Dermis blood vessel endothelial cell (primary cell): ENCODE measurements at places on chromosomes 11 and 22.

- peak; percentile 87 for DNase-seq
These were observed 24.0 kb upstream of the SMIM38 start for GRCh38 chr11:69131644-69132300.

DNA sequence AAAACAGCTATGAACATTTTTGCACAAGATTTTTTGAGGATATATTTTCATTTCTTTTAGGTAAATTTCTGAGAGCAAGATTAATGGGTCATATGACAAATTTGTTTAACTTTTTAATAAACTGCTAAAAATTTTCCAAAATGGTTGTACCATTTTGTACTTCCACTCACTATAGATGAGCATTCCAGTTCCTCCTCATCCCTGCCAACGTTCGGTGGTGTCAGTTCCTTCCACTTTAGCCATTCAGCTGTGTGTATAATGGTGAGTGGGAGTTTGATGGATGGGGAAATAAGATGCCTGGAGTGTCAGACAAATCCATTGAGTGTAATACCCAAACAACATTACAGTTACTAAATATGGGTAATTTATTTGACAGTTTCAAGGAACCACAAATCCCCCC lies 49.7 kb downstream of the MIAT start:
- no peak for DNase-seq

- no peak for DNase-seq
These were observed 50.1 kb downstream of the DNHD1 start for GRCh38 chr11:6547177-6547576.

DNA sequence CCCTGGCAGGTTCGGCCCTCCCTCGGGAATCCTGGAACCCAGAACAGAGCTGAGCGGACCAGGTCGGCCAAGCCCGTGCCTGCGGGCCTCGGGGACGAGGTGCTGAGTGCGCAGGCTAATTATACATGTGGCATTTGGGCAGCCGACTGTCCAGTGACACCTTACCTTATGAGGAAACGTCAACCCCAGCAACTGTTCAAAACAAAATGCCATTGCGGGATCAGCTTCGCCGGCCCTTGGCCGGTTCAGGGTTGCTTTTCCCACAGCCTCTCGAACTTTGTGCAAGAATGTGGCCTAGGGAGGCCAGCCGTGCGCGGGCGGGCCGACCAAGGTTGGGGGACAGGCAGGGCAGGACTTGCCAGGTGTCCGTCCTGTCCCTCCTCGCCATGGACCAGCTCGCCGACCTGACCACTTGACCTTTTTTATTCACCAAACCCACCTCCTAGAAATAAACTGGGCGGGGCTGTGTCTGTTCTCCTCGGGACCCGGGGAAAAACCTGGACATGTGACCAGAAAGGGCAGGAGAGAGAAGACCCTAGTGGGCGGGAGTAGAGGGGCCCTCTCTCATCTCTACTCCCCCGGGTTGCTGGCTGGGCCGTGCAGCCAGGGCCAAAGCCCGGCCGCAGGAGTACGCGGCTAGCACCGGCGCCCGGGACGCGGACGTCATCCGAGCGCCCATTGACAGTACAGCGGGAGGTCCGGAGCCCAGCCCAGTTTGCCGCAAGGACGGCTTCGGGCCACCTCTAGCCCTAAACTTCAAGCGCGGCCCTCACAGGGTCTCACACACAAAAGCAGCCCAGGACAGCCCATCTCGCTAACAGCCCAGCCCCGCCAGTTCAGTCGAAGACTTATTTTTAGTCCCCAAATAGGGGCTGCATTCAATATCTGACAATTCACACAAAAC lies 134.3 kb upstream of the C11orf58 start:
- DNase-seq = peak; percentile 5

DNA sequence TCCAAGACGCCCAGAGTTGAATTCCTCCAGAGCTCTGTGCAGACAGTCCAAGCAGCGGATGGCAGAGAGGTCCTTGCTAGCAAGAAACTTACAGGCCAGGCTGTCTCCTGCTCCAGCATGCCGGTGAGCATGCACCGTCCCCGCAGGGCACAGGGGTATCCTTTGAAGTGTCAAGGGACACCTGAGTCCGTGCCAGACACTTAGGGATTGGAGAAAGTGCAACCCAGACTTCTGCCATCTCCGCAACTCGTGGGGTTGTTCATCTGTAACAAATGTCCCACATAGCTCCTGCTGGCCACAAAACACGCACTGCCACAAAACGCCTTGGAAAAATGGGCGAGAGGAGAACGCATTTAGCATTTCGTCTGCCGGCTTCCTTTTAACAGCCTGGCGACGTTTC lies 13.3 kb downstream of the TSPO start:
- DNase-seq = peak; percentile 26

GRCh38 chr11:66221726-66222236 lies 46.7 kb upstream of the RAB1B start:
- DNase-seq = no peak

- DNase-seq = peak; percentile 85
These were observed 192.5 kb downstream of the DDX10 start for GRCh38 chr11:108857382-108857781.

DNA sequence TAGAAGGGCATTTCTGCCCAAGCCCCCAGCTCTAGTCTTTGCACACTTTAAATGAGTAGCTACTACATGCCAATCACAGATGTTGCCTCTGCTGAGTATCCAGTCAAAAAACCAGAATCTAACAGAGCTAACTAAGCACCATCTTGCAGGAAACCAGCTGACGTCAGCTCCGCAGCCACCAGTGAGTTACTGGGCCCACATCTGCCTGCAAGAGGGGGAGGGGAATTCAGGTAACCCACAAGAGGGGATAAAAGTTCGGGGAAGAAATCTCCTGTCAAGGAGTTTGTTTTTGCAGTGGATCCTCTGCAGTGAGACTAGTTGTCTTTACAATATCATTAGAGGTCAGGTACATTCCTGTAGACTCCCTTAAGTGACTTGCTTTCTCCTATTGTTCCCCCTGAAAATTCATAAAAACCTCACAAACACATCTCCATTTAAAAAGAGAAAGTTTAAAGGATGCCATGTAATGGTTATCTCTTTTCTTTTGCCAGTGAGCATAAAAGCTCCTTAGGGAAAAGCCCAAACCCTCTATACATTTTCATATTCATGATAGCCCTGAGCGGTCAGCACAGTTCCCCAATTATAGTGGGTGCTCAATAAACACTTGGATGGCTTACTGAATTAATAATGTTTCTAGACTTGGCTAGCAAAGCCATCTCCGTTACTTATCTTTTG lies 9.3 kb downstream of the CD44 start:
- no peak for DNase-seq

DNA sequence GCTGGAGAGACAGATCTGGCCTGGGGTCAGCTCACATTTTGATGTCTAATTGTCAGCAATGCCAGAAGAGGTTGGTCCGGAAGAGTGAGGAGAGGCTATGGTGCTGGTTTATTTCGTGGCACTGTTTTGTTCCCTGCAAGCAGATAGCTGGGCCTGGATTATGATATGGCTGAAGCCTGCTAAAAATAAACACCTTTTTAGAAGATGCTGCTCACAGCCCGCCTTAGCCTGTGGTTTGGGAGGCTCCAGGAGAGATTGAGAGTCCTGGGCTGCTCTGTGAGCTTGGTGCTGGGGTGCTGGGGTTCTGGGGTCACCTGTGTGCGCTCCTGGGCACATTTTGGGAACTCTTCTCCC lies 29.6 kb upstream of the ALX4 start:
- DNase-seq = no peak

- DNase-seq = peak; percentile 66
These were observed 63.5 kb downstream of the SIK2 start for GRCh38 chr11:111665777-111666176.

- DNase-seq = no peak
These were observed 18.9 kb upstream of the INSC start for GRCh38 chr11:15095736-15096228.

DNA sequence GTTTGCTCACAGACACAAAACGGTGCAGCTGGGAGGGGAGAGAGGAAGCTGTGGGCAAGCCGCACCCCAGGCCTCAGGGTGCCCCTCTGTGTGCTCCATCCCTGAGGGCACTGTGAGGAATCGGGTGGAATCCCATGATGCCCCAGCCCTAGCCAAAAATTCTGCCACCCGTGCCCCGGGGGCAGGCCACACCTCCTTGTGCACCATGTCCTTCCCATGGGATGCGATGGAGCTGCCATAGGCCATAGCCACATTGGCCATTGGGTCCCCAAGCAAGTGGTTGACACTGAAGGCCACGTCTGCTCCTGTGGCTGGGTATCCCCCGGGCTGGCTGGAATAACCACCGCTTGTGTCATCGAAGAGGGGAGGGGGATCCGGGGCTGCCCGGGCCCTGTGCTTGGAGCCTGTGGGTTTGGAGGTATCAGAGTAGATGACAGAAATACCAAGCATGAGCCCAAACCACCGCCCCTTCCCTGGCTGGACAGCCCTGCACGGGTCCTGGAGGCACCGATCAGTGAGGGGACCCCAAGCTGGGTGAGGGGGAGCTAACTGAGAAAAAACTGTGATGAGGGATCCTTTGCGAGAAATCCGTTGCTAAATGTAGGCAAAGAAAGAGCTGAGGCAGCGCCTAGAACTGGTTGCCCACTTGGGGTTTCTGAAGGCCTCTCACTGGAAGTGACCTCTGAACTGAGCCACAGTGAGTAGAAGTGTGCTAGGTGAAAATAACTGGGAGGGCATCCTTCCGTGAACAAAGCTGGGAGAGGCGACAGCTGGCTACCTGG lies 863 bp downstream of the YIF1A start:
- no peak for DNase-seq

GRCh38 chr11:40291329-40291728 lies 1168.1 kb downstream of the LRRC4C start:
- DNase-seq = no peak

GRCh38 chr11:19243613-19244012 lies 2.9 kb upstream of the E2F8 start:
- DNase-seq = no peak

GRCh38 chr22:44309137-44309536 lies 3.6 kb downstream of the SHISAL1 start:
- peak; percentile 71 for DNase-seq

DNA sequence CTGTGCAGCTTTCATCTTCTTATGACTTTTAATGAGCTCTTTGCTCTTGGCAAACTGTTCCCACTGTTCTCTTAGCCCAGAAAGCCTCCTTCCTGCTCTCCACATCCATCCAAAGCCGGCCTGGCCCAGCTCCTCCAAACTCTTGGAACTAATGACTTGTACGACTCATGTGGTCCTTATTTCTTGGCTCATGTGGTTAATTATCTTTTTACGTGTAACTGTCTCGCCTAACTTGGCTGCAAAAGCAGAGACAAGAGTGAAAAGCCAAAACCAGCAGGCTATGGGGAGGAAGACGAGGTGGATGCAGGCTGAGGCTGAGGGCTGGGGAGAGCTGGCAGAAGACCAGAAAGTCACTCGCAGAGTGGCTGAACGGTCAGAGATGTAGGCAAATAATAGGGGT lies 5.5 kb downstream of the CSNK2A3 start:
- peak; percentile 9 for DNase-seq

- peak; percentile 15 for DNase-seq
These were observed 5.0 kb downstream of the OR10A5 start for GRCh38 chr11:6850526-6850925.
